ENCODE measurements at places on chromosomes 4 and X.

GRCh38 chr4:85672959-85673358, 198.0 kb downstream of the ARHGAP24 start:
- DNase-seq: no peak

GRCh38 chr4:107317611-107318010, 281.5 kb upstream of the DKK2 start:
- no peak for DNase-seq

DNA sequence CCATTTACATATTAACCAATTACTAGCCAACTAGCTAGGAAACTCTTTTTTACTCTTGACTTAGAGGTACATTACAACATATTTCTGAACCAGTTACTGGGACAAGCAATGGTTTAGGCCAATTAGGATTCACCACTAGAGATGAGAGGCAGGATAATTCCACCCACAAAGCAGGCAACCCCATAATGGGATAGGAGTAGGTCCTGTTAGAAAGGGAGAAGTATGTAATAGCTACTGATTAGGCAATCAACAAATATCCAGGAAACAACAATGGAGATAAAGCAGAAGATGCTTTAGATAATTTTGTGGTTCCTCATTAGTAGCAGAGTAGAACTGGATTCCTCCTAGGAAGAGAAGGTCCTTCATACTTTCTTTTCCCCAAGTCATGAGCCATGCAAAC, 173.8 kb upstream of the GLRA2 start:
- no peak for DNase-seq

DNA sequence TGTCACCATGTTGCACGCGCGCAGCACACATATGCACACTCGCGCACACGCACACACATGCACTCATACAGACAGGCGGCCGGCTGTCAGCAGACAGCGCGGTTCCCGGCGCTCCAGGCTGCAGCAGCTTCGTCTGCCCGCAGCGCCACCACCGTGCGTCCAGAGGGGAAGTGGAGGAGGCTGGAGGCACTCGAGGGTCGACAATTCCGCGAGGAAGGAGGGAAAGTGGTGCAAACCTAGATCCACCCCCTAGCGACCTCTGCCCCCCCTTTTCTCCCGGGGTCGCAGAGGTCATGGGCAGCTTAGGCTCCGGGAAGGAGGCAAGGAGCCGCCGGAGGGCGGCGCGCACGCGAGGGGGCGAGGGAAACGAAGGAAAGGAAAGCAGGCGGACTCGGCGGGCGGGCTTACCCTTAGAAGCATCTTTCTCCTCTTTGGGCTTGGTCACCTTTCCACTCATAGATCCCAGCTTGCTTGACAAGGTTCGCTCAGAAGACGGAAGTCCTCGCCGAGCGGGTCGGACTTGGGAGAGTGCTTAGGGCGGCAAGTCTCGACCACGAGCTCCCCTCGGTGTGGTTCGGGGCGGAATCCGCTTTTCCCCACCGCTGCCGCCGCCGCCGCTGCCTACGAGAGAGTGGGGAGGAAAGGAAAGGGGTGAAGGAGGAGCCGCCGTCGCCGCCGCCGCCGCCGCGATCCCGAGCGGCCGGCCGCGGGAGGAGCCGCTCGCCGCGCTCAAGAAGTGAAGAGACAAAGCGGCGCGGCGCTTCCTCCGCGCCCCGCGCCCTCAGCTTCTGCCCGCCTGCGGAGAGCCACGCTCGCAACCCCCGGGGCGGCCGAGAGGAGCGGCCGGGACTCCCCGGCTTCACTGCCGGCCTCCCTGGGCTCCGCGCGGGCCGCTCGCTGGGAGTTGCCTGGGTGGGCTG, 326.6 kb upstream of the F9 start:
- DNase-seq: no peak

GRCh38 chrX:13511944-13512330, 57.5 kb upstream of the EGFL6 start:
- no peak for DNase-seq

GRCh38 chrX:155148724-155149537, 67.3 kb upstream of the VBP1 start:
- DNase-seq: no peak

DNA sequence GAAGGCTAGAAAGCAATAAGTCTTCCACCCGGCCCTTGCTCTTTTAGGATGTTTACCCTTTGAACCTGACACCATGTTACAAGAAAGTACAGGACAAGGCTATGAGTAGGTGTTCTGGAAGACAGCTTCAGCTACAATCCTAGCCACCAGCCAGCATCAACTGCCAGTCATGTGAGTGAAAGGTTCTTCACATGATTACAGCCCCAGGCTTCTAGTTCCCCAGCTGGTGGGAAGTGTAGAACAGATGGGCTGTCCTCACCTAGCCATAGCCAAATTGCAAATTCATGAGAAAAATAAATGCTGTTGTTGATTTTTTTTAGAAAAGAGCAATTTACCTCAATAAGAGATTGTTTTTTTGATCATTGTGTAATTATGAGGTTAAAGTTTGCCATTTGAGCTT, 60.8 kb downstream of the GRXCR1 start:
- no peak for DNase-seq

GRCh38 chr4:25749150-25749794, 93.6 kb downstream of the SLC34A2 start:
- DNase-seq: no peak

DNA sequence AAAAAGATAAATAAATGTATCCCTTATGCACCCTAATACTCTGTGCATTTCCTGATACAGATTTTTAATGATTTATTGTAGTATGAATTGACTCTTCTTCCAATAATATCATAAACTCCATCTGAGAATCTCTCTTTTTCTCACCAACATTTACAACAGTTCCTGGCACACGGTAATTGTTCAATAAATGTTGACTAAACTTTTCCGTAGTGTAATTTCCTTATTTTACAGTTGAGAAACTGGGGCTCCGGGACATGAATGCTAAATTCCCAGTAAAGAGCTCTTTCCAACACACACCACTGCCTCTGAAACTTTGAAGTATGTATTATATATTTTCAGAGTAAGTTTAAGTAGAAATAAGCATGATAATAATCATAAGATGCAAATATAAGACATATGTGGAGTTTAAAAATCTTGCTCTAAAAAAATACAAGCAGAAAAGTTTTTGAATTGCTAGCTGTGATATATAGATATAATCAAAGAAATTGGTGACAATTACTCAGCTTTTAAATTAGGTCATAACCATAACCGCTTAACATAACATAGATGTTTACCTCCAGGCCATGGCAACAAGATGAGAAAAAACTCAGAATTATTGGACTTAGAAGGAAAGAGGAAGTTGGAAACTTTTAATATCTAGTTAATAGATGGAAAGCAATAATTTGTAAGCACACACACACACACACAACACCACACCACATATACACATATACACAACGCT, 28.2 kb upstream of the ANTXR2 start:
- no peak for DNase-seq

GRCh38 chr4:189232274-189232673, 708.4 kb upstream of the FRG1 start:
- no peak for DNase-seq

DNA sequence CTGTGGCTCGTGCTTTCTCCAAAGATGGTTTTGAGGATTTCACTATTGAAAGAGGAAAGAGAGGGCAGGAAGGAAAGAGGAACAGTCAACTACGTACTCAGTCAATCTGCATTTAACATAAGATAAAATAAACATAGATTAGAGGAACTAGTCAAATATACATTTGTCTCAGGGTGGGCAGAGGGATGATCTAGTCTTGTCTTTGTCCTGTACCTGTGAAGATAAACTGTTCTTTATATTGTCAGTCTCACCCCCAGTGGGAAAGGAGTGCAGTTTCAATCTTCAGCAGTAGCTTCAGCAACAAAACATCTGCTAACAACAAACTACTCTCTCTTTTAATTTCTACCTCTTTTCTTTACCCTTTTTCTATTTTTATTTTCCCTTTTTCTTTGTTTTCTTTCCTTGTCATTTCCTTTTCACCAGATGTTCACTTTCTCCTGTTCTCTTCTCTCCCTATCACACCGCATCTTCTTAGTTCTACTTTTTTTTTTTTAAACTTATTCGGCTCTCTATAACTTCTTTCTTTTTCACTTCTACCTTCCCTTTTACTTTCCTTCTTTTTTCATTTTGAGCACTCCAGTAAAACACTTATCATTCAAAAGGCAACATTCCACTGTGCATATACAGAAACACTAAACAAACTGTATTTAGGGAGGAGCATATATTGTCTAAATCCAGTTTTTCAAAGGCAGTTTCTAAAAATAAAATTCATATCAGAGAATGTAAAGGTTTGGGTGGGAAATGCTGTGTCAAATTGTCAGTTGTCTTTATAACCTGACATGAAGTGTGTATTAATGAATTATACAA, 51.4 kb upstream of the GUCY1A1 start:
- DNase-seq: no peak

DNA sequence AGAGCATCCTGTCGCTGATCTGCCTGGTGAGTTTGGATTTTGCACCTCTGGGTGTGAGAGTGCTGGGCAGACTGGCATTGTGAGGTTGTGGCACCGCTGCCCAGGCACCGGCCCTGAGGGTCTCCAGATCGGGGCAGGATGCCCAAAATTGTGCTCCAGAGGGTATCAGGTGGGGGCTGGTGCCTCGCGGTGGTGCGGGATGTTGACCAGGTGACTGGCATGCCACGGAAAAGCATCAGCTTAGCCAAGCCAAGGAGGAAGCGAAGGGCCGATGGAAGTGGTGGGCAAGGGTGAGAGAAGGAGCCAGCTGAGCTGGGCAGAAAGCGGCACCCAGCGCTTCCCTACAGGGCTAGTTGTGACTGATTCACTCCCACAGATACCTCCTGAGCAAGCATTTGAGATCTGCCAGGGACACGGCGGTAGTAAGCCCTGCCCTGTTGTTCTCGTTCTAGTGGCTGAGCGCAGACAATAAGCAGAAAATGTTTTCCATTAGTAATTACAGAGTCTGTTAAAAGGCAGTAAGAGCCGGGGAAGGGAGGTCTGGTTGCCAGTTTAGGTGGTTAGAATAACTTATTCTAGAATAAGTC, 809 bp downstream of the ZFP92 start:
- no peak for DNase-seq

GRCh38 chrX:28311466-28311865, 275.8 kb upstream of the IL1RAPL1 start:
- no peak for DNase-seq

- no peak for DNase-seq
These were observed 231.0 kb upstream of the PCDH10 start for GRCh38 chr4:132918096-132918495.

DNA sequence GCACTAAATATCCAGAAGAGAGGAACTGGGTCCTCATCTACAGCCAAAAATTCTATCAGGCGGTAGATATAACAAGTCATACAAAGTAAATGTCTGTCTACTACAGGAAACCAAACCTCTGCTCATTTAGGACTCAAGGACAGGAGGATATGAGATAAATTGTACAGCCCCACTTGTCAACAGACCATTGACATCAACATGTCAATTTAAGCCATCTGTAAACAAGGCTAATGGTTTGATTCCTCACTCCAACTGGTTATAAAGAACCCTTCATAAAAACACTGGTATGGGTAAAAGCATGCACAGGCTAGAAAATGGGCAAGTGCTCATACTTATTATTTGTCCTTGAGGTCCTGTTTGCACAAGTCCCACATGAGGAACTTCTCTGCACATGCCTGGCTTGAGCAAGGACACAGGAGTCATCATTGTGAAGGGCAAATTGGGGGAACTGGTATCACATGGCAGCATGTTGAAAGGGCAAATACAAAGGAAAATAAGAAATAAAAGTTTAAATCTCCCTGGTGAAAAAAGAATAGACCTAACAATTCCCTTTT, 13.2 kb downstream of the RTL8B start:
- DNase-seq: no peak

- DNase-seq: no peak
These were observed 44.2 kb downstream of the MTHFD2L start for GRCh38 chr4:74202062-74202586.

DNA sequence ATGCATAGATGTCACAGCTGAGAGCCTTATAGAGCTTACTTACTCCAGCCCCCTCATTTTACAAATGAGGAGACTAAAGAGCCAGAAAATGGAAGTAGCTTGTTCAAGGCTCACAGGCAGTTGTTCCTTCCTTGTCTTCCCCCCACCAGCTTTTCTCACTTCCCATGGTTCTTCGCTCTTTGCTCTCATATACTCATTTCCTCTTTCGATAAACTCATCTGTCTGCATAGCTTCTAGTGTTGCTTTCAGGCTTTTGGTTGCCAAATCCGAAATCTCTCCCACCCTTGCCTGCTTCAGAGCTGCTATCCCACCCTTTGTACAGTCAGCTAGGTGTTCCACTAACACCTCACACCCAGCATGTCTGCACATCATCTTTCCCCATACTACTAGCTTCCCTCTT, 25.0 kb upstream of the GJB1 start:
- DNase-seq: no peak

GRCh38 chr4:77155631-77156452, 1.2 kb upstream of the CCNG2 start:
- no peak for DNase-seq

- DNase-seq: no peak
These were observed 934.6 kb upstream of the PCDH10 start for GRCh38 chr4:132214519-132214918.

- no peak for DNase-seq
These were observed 6.5 kb downstream of the SPP1 start for GRCh38 chr4:87982036-87982435.

DNA sequence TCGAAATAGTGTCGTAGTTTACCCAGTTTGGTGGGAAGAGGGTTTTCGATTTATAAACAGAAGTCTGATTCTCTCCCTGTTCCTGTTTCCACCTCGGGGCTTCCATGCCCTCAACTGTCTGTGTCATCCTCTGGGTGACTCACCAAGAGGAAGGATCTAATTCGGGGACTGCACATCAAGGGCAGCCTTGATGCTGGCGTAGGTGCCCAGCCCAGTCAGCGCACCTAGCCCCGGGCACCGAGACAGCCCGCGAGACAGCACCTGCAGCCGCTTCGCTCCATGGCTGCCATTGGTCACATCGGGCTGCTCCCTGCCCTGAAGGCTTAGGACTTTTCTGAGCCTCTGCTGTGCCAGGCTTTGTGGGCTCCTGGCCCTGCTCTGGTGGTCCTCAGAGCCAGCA, 7.7 kb downstream of the ABCD1 start:
- DNase-seq: no peak

DNA sequence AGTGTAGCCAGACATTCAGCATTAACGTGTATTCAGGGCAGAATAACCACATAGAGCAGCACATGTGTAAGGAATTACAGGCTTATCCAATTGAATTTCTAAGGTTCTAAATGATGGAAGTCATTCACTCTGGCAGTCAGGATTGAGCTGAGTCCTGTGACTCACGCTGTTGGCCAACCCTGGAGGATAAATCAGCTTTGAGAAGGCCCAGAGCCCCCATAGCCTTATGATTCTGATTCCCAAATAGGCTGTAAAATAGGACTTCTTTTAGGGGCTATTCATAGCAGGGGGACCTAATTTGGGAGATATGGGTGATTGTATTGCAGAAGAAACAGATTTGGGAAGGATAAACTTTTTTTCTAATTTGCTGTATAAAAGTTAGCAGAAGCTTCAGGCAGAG, 8.1 kb upstream of the HPF1 start:
- DNase-seq: no peak

DNA sequence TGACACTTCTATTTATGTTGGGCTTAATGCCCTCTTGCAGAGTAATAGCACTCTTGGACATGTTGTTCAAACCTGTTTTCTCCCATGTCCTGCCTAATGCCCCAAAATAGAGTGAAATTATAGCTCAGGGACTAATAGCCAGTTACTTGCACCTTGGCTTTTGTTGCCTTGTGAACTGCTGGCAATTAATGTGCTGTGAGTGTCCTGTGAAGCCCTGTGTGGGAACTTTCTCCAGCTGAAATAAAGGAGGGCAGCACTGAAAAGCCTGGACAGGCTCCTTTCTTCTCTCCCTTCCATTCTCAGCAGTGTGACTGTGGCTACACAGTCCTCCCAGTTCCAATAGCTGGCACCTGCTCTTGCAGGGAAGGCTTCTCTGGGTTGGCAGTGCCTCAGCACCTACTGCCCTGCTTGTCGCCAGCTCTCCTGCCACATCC, 72.4 kb downstream of the DCLK2 start:
- peak; percentile 17 for DNase-seq

Measured in occipital lobe (tissue), 3 donors.